ENCODE measurements at places on chromosomes 1 and 21.

- no peak for DNase-seq
Observed at GRCh38 chr1:2232916-2233438, 4.9 kb downstream of the SKI start.

- no peak for DNase-seq
Observed at GRCh38 chr1:101667761-101668160, 329.0 kb downstream of the OLFM3 start.

DNA sequence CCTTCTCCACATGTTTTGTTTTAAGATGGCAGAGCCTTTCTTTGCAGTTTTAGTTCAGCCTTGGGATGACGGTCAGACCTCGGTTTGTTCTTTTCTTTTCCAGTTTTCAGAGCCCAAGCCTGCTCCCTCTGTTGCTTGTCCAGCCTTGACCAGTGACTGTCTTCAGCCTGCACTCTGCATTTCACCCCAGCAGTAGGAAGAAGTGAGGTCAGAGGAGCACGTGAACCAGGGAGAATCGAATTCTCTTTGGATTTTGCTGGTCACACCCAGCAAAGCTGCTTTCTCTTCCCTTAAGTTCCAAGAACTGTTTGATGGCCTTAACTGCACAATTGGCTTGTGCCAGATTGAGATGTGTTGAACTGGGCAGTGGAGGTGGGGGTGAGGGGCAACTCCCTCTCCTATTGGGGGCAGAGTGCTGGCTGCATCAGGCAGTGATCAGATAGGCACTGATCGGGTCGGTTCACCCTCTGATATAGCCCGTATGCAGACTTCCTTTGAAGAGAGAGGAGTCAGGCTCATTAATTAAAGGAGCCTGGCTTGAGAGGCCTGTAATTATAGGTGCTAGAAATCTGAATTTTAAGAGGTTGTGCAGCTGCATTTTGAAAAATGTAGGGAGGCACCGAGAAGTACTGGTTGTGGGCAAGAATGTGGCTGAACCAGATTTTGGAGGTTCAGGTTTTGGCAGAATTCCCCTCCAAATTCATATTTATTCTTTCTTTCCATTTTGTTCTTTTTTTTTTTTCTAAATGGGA lies 42.4 kb downstream of the PEX14 start:
- DNase-seq: no peak

GRCh38 chr1:31745946-31746670 lies 18.0 kb downstream of the ADGRB2 start:
- no peak for DNase-seq

DNA sequence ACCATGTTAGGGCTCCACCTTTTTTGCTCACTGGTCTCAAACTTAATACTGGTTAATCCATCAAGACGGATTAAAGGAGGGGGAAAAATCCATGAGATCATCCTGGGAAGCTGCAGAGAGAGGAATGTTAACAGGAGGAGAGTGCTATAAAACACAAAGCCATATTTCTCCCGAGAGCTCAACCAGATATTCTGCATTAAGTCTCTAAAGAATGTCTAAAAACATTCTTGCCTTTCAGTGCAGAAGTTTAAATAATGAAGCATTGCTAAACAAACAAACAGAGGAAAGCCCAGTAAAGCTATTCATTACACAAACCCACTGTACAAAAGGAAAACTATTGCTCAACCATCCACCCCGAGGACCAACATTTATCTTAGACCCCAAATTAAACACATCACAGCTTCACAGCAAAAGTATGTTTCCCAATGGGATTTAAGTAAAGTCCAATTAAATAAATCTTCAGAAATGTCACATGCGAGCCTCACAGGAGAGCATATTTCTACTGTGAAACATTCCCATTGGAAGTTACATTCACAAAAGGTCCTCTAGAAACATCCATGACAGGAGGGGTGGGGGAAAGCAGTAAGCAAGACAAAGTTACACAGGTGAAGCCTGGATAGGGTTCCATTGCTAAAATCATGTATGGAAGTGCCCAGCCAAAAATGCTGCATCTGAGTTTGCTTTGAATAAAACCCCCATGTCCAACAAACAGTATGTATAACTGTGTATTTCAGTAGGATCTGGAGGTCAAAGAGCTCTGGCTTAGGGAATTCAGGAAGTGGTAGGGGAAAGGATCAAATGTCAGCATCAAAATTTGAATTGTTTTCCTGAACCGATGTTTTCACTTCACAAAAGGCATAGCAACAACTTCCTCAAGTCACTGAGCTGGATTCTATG lies 23.3 kb downstream of the DUSP10 start:
- no peak for DNase-seq

Data from NB4 (cell line).